Activated CD8-positive, alpha-beta memory T cell treated with anti-CD3 and anti-CD28 coated beads, Interleukin-2, amount 50 U/mL, for 4 hours (primary cell): ENCODE measurements at places on chromosomes 13 and 19.

DNA sequence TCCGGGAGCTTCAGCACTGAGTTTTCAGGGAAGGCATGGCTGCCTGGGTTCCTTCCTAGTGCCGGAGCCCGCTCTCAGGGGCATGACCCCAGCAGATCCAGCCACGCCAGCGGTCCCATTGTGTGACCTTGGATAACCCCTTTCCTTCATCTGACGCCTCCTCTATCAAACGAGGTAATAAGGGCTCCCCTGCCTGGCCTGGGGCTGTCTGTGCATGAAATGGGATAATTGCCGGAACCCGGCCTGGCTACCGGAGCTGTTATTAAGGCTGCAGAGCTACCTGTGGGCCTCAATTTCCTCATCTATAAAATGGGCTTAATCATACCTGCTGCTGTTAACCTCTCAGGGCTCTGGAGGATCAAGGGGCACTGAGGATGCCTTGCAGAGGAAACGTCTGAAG, 18.3 kb upstream of the NFIC start:
- no peak for DNase-seq

- DNase-seq = no peak
Measured at GRCh38 chr19:16877581-16877980, 11.2 kb upstream of the F2RL3 start.

GRCh38 chr13:79479882-79480281, 1.1 kb upstream of the NDFIP2 start:
- DNase-seq = no peak

DNA sequence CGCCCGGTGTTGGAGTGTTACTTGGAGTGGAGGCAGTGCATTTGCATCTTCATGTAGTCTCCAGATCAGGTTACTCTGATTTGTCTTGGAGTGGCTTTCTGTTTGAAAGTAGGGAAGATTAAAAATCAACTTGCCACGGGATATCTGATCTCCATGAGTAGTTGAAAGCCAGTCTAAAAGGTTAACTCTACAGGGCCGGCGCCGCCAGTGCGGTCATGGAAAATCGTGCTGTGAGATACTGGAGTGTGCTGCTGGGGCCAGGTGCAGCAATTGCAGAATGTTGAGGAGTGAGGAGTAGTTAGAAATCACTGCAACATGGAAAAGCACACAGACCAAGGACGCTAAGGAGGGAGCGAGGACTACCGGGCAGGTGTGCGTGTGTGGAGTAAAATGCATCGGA, 175.0 kb downstream of the STK24 start:
- no peak for DNase-seq

- no peak for DNase-seq
Measured at GRCh38 chr19:15288146-15288963, 44.0 kb downstream of the BRD4 start.
